Pancreas (tissue), 10 donors: ENCODE measurements at places on chromosomes 6 and 20. TPM values are rescaled to one million over a fixed set of nuclear protein-coding genes. Genes with fewer than 3 reads are reported as not detected.

The TSHZ2 gene
- 2.2 TPM for total RNA-seq

The IRF4 gene
- total RNA-seq, result 1.4 TPM

The TRIM15 gene
- total RNA-seq, result 0.12 TPM

The DAAM2 gene
- total RNA-seq, result 5.7 TPM

The FRMD1 gene
- not detected for total RNA-seq

The FAM83B gene
- 4.1 TPM for total RNA-seq

The SYCP2 gene
- 2.4 TPM for total RNA-seq

The PACRG gene
- total RNA-seq, result 6.9 TPM

The KCNK5 gene
- 32.4 TPM for total RNA-seq

The IDH3B gene
- 41.3 TPM for total RNA-seq

The OOEP gene
- 0.43 TPM for total RNA-seq

The ROS1 gene
- 0.03 TPM for total RNA-seq

The RBBP8NL gene
- total RNA-seq, result 2.5 TPM

The VSX1 gene
- total RNA-seq, result 0.28 TPM

The MAFB gene
- total RNA-seq, result 18.0 TPM

The BMP6 gene
- total RNA-seq, result 0.28 TPM

The CALHM5 gene
- 0.31 TPM for total RNA-seq

The LGSN gene
- total RNA-seq, result not detected

The AIF1 gene
- 18.6 TPM for total RNA-seq

The IL20RA gene
- total RNA-seq, result 9.3 TPM
